ENCODE measurements at places on chromosomes 5 and 9.

GRCh38 chr5:136605638-136606037, 240.3 kb upstream of the TRPC7 start:
- DNase-seq: no peak

DNA sequence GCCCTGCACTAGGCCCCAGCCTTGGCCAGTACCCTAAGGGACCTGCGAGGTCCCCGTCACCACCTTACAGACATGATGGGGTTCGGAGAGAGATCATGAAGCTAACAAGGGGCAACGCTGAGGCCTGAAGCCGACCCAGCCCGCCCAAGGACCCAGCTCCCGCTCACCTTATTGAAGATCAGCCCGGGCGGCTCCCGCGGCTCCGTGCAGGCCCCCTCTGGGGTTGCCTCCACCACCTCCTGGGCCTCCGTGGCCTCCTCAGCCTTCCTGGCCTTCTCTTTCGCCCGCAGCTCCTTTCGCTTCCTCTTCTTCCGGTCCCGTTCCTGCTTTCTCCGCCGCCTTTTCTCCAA, 3.6 kb downstream of the SURF6 start:
- DNase-seq: no peak

GRCh38 chr9:85163415-85163814, 493.9 kb downstream of the NTRK2 start:
- no peak for DNase-seq

DNA sequence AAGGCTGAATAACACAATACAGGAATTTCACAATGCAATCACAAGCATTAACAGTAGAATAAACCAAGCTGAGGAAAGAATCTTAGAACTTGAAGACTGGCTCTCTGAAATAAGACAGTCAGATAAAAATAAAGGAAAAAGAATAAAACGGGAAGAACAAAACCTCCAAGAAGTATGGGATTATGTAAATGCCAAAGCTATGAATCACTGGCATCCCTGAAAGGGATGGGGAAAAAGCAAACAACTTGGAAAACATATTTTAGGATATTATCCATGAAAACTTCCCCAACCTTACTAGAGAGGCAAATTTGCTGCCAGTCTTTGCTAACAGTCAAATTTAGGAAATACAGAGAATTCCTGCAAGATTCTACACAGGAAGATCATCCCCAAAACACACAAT, 157.9 kb downstream of the ALDH1A1 start:
- DNase-seq: no peak

DNA sequence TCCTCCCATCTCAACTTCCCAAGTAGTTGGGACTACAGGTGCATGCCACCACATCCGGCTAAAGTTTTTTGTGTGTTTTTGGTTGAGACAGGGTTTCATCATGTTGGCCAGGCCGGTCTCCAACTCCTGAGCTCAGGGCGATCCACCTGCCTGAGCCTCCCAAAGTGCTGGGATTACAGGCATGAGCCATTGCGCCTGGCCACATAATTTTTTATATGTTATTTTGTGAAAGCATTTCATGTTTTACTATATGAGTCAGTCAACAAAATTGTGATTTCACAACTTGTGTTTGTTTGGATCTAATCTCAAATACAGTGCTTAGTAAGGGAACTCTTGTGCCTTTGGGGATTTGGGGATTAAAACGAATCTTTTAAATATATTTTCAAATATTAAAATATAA, 20.0 kb upstream of the FAM120AOS start:
- DNase-seq: no peak

GRCh38 chr5:1792842-1793266, 6.8 kb downstream of the MRPL36 start:
- peak; percentile 30 for DNase-seq

GRCh38 chr9:127930231-127931091, at the start of gene PIP5KL1:
PIP5KL1 (minus strand) TSS chr9:127930777; CDS start chr9:127930752, 25 bp downstream.
- DNase-seq: peak; percentile 96

DNA sequence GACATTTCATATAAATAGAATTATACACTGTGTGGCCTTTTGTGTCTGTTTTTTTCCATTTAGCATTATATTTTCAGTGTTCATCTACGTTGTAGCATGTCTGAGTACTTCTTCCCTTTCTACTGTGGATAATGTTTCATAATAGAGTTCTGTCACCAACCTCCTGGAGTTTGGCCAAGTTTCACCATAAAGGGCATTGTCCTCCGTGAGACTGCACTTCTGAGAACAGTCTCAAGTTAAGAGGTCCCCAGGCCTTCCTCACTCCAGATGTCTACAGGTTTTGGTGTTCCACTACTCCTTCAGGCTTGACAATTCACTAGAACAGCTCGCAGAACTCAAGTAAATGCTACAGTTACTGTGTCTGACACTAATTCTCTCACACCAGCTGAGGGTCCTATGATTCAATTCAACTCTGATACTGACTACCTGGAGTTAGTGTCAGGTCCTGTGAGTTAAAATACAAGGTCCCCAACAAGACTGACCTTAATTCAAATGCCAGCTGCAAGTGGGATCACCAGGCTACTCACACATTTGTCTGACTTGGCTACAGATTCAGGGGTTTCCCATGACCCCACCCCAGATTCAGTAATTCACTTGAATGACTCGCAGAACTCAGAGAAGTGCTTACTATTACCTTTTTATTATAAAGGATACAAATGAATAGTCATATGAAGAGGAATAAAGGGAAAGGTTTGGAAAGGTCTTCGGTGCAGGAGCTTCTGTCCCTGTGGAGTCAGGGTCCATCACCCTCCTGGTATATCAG, 31.1 kb downstream of the SLC35A4 start:
- peak; percentile 60 for DNase-seq

DNA sequence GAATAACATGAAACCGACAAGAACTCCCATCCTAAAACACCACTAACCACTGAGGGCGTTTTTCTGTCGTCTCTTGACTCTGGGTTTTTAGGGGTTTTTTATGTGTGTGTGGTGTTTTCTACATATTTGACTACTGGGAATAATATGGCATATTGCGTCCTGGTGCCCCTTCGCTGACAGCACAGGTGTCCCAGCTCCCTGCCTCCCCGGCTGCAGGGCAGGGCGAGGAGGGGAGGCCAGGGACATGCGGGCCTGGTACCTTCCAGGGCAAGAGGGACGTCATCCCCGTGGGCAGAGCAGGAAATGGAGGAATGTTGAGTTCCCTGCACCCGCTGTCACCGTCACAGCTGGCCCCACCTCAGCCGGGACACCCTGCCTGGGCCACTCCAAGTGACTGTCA, 34.8 kb downstream of the VAV2 start:
- peak; percentile 20 for DNase-seq

DNA sequence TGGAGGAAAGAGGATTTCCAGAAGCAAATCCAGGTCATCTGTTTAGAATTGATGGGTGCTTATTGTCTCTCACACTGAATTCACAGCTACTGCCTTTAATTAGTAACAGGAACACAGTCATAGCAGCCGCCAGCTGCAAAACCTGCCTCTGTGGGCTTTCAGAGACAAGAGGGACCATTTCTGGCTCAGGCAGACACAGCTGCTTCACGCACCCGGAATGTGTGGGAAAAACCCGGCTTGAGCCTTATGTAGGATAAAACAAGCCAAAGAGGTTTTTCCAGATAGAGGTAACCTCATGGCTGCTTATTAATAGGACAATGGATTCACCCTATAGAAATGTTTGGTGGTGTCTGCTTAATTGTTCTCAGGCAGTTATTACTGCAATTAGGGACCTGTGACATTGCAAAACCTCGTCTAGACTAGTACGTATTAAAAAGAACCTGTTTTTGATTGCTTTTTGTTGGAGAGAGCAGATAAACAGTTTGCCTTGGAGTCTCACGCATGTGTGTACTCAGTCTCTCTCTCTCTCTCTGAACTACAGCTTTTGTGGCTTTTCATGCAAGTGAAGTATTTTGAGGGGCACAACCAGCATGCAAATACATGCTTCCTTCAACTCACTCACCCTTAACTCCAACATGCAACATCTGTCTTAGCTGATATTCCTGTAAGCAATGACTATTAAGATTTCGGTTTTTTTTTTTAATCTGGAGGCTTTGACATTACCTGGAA, 302.7 kb downstream of the PLK2 start:
- no peak for DNase-seq

- no peak for DNase-seq
Measured at GRCh38 chr9:100515578-100516494, 42.9 kb downstream of the TMEFF1 start.

DNA sequence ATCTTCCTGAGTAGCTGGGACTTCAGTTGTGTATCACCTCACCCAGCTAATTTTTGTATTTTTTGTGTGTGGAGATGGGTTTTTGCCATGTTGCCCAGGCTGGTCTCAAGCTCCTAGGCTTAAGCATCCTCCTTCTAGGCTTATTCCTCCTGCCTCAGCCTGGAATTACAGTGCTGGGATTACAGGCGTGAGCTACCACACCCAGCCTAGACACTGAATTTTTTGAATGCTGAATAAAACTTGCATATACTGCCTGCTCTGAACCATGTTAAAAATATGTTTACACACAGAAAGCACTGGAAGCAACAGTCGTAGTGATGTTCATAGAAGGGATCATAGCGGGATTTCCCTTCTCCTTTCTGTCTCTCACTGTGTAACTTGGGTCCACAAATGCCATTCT, 121.3 kb upstream of the ICE1 start:
- no peak for DNase-seq

- no peak for DNase-seq
Measured at GRCh38 chr9:70635790-70636189, 221.3 kb upstream of the KLF9 start.

DNA sequence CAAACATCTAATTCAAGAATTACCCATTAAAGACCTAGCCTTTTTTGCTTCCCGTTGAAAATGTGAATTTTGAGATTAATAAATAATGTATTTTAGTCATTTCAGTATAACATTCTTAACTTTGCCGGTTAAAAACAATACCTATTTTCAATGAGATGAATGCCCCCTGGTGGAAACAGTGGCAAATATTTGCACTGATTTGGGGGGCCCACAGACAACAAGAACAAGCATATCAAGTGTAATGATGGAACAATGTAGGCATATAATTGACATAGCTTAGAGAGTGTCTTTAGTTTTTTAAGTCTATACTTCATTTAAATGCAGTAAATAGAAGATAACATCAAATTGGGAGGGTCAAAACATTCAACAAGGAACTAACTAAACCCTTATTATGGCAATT, 111.9 kb downstream of the NTRK2 start:
- DNase-seq: no peak

- DNase-seq: no peak
Measured at GRCh38 chr5:6649186-6649585, 15.9 kb downstream of the SRD5A1 start.

- no peak for DNase-seq
Measured at GRCh38 chr9:17018540-17019196, 116.2 kb upstream of the CNTLN start.

- no peak for DNase-seq
Measured at GRCh38 chr9:72333709-72334108, 31.3 kb downstream of the ZFAND5 start.

All from aorta (tissue), 5 donors.